ENCODE measurements at places on chromosomes 5 and 9.

DNA sequence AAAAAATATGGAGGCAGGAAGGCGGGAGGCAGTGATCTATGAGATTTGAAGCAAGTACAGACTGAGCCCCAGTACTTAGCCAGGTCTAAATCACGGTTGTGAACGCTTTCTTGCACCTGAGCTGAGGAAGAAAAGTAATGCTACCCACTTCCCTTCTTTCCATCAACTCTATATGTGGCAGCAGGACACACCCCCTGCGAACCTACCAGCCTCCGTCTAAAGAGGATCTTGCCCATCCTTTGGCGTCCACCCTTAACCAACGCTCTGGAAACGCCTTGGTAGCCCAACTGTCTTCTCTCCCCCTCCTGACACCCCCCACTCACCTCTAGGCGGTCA lies 545 bp downstream of the HMGCS1 start:
- DNase-seq = no peak

DNA sequence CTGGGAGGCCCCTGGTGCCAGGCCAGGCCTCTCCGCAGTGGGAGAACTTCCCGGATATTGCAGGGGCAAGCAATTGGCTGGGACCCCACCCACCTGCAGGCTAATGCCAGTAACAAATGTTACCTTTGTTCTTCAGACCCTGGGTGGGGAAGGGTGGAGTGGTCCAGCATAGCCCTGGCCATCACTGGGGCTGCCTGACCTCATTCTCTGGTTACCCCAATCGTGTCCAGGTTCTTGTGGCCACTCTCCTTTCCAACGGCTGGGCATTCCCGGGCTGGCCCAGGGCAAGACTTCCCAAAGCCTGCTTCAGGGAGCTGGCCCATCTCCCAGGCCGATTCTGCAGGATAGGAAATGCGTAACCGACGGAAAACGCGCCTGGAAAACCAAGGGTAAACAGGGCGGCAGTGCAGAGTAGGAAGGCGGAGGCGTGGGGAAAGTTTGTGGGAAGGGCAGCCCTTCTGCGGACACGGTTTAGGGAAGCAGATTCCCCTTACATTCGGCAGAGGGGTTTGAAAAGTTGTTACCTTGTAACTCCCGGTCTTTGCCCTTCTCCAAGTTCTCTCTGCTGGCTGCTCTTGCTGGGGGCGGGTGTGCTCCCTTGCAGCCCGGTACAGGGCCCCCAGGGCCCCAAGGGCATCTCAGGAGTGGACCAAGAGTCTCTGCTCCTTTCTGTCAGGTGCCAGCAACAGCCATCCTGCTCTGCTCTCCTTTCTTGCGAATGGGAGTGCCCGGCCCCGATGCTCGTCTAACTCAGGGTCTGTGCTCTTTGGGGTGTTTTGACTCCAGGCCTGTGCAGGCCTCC lies 3.5 kb downstream of the NRARP start:
- peak; percentile 53 for DNase-seq

DNA sequence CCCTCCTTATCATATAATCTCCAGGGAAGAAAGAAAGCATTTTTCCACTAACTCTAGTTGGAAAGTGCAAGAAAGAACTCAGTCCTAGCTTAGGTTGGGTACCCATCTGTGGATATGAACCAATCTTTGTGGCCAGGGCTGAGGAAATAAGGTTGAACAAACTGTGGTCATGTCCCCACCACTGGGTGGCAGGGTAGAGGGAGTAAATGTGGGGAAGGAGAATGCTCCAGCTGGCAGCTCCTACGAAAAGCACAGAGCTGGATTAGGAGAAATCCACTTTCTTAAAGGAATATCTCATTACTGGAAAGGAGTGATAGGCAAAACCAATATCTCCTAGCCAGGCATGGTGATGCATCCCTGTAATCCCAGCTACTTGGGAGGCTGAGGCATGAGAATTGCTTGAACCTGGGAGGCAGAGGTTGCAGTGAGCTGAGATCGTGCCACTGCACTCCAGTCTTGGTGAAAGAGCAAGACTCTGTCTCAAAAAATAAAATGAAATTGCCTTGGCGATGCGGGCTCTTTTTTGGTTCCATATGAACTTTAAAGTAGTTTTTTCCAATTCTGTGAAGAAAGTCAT lies 175.1 kb downstream of the CCDC192 start:
- DNase-seq = peak; percentile 59

DNA sequence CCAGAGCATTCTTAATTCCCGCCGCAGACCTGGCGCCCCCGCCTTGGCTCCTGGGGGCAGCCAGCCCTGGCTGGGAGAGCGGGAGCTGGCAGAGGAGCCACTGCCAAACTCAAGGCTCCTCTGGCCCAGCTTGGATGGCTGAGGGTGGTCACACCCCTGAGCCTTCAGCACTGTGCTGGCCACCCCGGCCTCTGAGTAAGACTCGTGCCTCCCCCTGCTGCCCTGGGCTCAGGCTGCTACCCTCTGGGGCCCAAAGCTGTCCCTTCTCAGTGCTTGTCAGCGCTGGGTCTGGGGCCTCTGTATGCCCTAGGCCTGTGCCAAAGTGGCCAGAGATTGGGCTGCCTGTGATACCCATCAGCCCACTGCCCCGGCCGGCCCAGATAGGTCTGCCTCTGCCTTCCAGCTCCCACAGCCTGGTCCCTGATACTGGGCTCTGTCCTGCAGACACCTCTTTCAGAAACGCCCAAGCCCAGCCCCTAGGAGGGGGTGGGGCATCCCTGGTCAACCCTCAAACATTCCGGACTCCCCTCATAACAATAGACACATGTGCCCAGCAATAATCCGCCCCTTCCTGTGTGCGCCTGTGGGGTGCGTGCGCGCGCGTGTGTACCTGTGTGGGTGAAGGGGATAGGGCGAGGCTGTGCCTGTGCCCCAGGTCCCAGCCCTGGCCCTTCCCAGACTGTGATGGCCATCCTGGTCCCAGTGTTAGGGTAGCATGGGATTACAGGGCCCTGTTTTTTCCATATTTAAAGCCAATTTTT lies 4.4 kb upstream of the PRR7 start:
- no peak for DNase-seq

All from M059J (cell line).